ENCODE measurements at places on chromosomes 1 and 21.
A peak's percentile ranks its signal among the peaks of the same experiment; 100 is the strongest.

GRCh38 chr1:2381741-2382620 is 9.4 kb downstream of the MORN1 start:
- peak; percentile 66 for DNase-seq

GRCh38 chr1:87880098-87880760 is 551.5 kb downstream of the LMO4 start:
- no peak for DNase-seq

- DNase-seq, result no peak
Observed at GRCh38 chr1:14763977-14764376, 165.5 kb downstream of the KAZN start.

DNA sequence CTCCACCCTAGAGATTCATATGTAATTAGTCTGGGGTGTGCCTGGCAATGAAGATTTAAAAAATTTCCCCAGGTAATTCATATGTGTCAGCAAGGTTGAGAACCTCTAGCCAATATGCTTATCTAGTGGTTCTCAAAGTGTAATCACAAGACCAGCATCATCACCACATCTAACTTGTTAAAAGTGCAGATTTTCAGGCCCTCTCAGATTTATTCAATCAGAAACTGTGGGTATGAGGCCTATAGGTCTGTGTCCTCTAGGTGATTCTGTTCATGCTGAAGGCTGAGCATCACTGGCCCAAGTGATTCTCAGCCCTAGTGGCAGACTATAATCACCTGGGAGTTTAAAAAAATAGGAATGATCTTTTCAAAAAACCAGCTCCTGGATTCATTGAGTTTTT is 75.9 kb downstream of the SWT1 start:
- DNase-seq, result no peak

DNA sequence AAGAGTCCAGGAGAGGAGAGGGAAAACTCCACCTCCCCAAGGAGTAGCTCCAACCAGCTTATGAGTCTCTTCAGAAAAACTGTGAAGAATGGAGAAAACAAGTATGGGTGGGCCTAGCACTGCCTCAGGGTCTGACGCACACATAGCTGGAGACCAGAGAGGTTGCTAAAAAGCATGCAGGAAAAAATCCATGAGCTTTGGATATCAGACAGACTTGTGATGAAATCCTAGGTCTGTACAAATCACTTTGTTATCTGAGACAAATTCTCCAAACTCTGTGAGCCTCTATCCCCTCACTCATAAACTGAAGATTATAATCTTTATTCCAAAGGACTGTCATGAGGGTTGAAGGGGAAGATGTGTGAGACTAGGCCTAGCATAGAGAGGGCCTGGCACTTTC is 141.5 kb upstream of the FGGY start:
- no peak for DNase-seq
